ENCODE measurements at places on chromosomes 5 and 9. TPM values are rescaled to one million over a fixed set of nuclear protein-coding genes. Genes with fewer than 3 reads are reported as not detected.

Gene SLCO6A1
- not detected for total RNA-seq

DNA sequence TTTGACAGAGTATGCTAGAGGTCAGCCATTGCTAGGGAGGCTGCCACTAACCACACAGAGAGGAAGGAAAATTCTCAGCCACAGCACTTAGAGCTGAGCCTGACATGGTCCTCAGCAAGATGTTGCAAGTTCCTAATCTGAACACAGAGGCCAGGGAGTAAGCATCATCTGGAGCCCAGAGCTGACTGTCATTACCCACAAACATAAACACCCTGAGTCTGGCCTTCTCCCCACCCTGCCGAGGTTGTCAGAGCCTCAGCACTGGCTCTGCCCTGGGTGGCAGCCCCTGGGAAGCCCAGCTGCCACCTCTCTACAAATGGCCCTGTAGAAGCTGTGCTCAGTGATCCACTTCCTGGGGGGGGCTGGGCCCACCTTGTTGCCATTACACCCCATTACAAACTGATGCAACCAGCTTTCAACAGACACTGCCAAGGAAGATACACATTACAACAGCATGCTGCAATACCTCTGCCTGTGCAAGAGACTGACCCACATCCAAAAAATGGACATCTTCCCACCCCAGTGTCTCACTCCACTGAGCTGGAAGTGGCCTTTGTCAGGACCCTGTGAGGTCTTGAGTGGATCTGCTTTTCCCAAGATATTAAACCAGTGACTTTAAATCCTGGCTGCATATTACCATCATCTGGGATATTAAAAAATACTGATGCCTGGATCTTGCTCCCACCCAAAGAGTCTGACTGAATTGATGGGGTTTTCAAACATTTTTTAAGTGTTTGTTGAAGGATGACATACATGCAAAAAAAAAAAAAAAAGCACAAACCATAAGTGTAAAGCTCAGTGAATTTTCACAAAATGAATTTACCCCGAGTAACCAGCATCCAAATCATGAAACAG is 33.0 kb downstream of the IRF1 start:
- H3K4me3 ChIP-seq: no peak overlapping the region
- H3K36me3 ChIP-seq: no peaks in the 10 kb centered on the region
- H3K27ac ChIP-seq: peak overlapping the region; percentile 52
- no peaks in the 10 kb centered on the region for H3K27me3 ChIP-seq

DNA sequence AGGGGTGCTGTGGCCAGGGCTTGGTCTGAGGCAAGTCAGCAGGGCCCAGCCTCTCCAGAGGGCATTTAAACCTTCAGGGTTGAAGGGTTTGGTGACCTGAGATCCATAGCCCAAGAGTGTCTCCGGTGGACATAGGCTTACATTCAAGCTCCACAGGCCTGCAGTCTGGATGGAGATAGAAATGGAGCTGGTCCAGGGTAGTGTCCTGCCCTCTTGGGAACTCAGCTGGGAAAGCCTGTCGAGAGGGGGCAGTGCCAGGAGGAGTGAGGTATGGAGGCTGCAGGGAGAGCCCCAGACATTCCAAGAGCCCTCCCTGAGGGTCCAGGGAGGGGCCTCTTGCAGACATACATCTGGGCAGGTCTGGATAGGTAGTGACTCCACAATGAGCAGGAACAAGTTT is 177.0 kb upstream of the MVB12B start:
- no peaks in the 10 kb centered on the region for H3K4me1 ChIP-seq
- no peak overlapping the region for H3K4me3 ChIP-seq
- H3K36me3 ChIP-seq: no peaks in the 10 kb centered on the region
- H3K27me3 ChIP-seq: no peaks in the 10 kb centered on the region

DNA sequence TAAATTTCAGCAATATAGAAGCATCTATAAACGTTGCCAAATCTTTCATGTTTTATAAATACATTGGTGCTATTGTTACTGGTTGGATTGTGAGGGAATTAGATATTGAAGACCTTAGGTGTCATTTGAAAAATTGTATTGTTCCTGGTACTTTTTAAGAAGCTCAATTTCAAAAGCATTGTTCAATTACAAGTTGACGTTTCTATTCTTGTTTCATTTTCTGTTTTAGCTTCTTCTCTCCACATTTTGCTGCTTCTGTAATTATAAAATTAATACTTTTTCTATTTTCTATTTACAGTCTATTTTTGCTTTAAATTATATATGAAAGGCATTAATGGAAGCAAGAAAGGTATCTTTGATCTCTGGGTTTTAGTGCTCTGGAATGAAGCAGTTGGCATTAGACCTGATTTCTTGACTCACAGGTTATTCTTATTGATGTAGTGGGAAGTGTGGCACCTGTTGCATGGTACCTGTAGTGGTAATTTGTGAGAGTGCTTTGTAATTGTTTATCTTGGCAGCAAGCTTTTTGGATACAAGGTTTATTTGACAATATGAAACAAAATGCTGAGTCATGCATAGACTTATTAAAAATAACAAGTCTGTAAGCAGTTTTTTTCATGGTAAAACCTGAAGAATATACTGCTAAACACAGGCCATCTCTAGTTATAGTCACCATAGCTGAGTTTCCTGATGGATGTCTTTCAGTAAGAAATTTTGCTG is 13.2 kb downstream of the MACIR start:
- H3K4me3 ChIP-seq: no peak overlapping the region
- H3K27me3 ChIP-seq: no peaks in the 10 kb centered on the region
- H3K4me1 ChIP-seq: peaks cover 29% of the 10 kb centered on the region
- H3K27ac ChIP-seq: no peak overlapping the region
- no peak for DNase-seq
- peaks cover 4% of the 10 kb centered on the region for H3K36me3 ChIP-seq

DNA sequence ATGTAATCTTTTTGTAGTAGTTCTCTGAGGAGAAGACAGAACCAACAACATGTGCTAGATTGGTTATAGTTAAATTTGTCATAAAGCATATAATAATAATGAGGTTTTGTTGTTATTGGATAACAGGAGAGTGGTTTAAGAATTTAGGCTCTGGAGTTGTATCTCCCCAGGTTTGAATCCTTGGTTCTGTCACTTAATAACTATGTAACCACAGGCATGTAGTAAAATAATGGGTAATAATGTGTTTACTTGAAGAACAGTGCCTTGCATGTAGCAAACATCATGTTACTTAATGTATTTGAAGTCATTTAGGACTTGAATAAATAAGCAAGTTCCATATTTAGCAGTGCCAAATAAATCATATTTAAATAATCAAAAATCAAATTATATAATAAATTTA is 55.8 kb downstream of the NSD1 start:
- no peak overlapping the region for H3K27ac ChIP-seq
- H3K4me3 ChIP-seq: no peak overlapping the region
- peaks cover 40% of the 10 kb centered on the region for H3K36me3 ChIP-seq

GRCh38 chr9:7549249-7549648 is 250.3 kb downstream of the DMAC1 start:
- H3K4me1 ChIP-seq: no peaks in the 10 kb centered on the region
- H3K36me3 ChIP-seq: no peaks in the 10 kb centered on the region
- no peak overlapping the region for H3K27ac ChIP-seq
- H3K4me3 ChIP-seq: no peak overlapping the region

- DNase-seq: no peak
- no peaks in the 10 kb centered on the region for H3K27me3 ChIP-seq
- no peak overlapping the region for H3K27ac ChIP-seq
- peaks cover 19% of the 10 kb centered on the region for H3K4me1 ChIP-seq
- H3K4me3 ChIP-seq: no peak overlapping the region
Measured at GRCh38 chr9:127153501-127153900, 31.1 kb upstream of the ANGPTL2 start.

- H3K4me3 ChIP-seq: no peak overlapping the region
- no peaks in the 10 kb centered on the region for H3K36me3 ChIP-seq
- H3K27ac ChIP-seq: no peak overlapping the region
- peaks cover 5% of the 10 kb centered on the region for H3K4me1 ChIP-seq
- no peaks in the 10 kb centered on the region for H3K27me3 ChIP-seq
Measured at GRCh38 chr9:127029548-127029947, 92.9 kb downstream of the ANGPTL2 start.
